ENCODE measurements at places on chromosomes 11 and 22. TPM values are rescaled to one million over a fixed set of nuclear protein-coding genes. Genes with fewer than 3 reads are reported as not detected.

GRCh38 chr11:34239465-34240149 is 118.2 kb downstream of the ABTB2 start:
- H3K36me3 ChIP-seq: no peaks in the 10 kb centered on the region
- H3K27ac ChIP-seq: no peak overlapping the region
- no peak for DNase-seq
- H3K27me3 ChIP-seq: no peaks in the 10 kb centered on the region

SCO2 gene
- 0.61 TPM for total RNA-seq

DNA sequence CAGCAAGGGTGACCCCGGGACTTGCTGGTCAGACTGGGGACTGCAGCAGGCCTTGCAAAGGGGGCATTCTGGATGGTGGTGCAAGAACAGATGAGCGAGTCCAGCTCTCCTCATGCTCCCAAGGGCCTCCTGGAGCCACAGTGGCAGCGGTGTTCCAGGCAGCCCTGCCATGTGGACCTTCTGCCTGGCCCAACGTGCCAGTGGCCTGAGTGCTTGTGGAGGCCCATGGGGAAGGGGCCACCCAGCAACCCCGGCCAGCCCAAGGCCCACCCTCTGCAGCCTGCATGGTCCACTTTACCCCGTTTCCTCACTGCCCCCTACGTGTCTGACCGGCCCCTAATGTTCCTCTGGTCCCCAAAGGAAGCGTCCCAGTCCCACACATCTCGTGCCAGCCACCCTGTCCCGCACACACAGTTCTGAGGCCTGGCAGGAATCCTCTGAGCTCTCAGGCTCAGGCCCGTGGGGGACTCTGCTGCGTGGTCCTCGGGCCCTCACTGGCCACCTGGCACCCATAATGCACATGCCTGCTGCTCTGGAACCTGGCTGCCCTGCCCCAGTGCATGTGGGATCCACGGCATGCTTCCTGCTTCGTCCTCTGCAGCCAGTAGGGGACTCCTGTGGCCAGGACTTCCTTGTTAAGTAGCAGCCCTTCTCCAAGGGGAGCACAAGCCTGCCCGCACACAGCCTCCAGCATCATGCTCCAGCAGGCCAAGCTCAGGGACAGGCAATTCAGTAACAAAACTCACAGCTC is 85.5 kb downstream of the DGCR2 start:
- no peak for DNase-seq
- H3K27me3 ChIP-seq: no peaks in the 10 kb centered on the region
- no peak overlapping the region for H3K4me3 ChIP-seq
- no peak overlapping the region for H3K27ac ChIP-seq

DNA sequence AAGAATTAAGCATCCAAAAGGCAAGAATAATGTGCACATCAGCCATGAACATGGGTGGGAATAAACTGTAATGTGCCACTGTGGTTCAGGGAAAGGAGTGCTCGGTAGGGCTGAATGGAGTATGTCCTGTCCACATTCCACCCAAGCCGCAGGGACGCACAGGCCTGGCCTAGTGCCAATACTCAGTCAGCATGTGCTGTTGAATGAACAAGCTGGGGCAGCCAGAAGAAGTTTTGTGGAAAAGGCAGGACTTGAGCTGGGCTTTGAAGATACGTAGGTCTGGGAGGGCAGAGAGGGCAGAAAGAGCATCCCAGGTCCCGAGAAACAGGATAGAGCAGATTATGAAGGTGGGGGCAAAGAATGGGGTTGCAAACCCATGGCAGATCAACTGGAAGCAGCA is 60.0 kb upstream of the PLET1 start:
- H3K4me1 ChIP-seq: peaks cover 16% of the 10 kb centered on the region
- no peak overlapping the region for H3K27ac ChIP-seq
- H3K27me3 ChIP-seq: no peaks in the 10 kb centered on the region

SVIP gene
- total RNA-seq: 58.1 TPM

DNA sequence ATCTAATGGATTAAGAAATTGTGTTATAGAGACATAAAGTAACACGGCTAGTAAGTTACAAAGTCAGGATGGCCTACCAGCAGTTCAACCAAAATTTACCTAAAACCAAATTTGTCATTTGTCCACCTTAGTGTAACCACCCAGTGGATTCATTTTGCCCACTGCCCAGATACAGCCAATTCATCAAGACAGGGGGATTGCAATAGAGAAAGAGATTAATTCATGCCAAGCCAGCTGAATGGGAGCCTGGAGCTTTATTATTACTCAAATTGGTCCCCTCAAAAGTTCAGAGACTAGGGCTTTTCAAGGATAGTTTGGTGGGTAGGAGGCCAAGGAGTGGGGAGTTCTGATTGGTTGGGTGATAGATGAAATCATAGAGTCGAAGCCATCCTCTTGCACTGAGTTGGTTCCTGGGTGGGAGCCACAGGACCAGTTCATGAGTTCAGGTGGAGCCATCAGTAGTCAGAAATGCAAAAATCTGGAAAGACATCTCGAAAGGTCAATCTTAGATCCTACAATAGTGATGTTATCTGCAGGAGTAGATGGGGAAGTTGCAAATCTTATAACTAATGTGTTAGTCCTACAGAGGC is 304.2 kb upstream of the CADM1 start:
- no peaks in the 10 kb centered on the region for H3K4me1 ChIP-seq
- no peaks in the 10 kb centered on the region for H3K36me3 ChIP-seq
- DNase-seq: no peak
- no peak overlapping the region for H3K4me3 ChIP-seq
- no peaks in the 10 kb centered on the region for H3K27me3 ChIP-seq

LRRC75B gene
- total RNA-seq: not detected

DEPDC7 gene
- total RNA-seq: 3.1 TPM

DNA sequence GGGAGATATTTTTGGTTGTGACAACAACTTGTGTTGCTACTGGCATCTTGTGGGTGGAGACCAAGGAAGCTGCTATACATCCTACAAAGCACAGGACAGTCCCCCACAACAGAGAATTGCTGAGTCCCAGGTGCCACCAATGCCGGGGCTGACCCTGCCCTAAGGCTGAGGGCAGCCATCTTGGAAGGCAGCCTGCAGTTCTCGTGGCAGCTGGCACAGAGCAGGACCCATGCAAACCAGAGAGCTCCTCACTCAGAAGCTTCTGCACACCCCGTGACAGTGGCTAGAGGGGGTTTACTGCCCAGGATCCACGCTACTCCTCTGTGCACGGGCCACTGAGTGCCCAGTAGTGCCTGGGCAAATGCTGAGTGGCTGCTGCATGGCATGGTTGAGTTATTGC is 143.4 kb downstream of the CTTN start:
- no peak overlapping the region for H3K4me3 ChIP-seq
- H3K4me1 ChIP-seq: no peaks in the 10 kb centered on the region
- no peak overlapping the region for H3K27ac ChIP-seq

IL10RA gene
- 193 TPM for total RNA-seq

KCNQ1OT1 gene
- total RNA-seq: 0.22 TPM

GRCh38 chr22:35509451-35509850 is 31.2 kb upstream of the RASD2 start:
- no peak overlapping the region for H3K4me3 ChIP-seq
- no peak for DNase-seq
- H3K4me1 ChIP-seq: no peaks in the 10 kb centered on the region
- no peaks in the 10 kb centered on the region for H3K27me3 ChIP-seq
- H3K27ac ChIP-seq: no peak overlapping the region

DNA sequence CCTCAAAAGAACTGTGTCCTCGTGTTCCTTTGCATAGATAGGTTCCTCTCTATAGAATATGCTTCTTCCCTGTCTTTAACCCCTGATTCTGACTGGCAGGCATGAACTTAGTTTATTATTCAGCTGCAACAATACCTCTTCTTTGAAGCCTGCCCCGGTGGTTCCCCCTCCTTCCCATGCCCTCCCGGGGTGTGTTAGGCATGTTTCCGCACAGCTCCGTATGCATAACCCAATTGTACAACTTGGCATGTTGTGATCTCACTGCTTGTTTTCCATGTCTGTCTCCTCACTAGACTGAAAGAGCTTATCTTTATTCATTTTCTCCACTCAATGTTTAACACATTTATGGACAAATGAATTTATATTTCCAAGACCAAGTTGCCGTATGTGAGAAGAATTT is 72.6 kb downstream of the DEPDC5 start:
- H3K27ac ChIP-seq: no peak overlapping the region
- no peaks in the 10 kb centered on the region for H3K27me3 ChIP-seq
- peaks cover 61% of the 10 kb centered on the region for H3K36me3 ChIP-seq
- DNase-seq: no peak

DNA sequence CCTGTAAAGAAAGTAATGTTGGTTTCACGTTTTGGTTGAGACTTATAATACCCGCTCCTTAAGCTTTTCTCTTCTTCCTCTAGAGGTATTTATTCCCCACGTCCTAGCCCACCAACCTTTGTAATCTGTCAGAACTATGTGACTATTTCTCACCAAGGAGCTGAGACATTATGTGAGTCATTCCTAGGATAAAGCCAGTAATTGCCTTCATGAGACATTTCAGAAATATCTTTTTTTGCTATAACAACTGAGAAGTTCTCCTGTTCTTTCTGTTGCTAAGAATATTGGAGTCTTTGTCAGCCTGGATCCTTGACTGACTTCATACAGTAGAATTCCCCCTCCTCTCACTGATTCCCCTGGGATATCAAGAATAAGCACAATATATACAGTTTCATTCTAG is 1497.0 kb upstream of the TENM4 start:
- no peak for DNase-seq
- no peaks in the 10 kb centered on the region for H3K36me3 ChIP-seq
- H3K27me3 ChIP-seq: no peaks in the 10 kb centered on the region
- H3K27ac ChIP-seq: no peak overlapping the region
- no peak overlapping the region for H3K4me3 ChIP-seq
- H3K4me1 ChIP-seq: no peaks in the 10 kb centered on the region

GRCh38 chr11:12007769-12008737 is at the start of gene DKK3:
Gene DKK3 (minus strand): TSS chr11:12008626. CDS start chr11:12008582, 44 bp downstream.
- peaks cover 13% of the 10 kb centered on the region for H3K4me1 ChIP-seq
- H3K4me3 ChIP-seq: peak within 1 kb of the TSS; percentile 40
- peaks cover 43% of the 10 kb centered on the region for H3K27me3 ChIP-seq
- no peak for DNase-seq
- no peak within 1 kb of the TSS for H3K27ac ChIP-seq
- H3K36me3 ChIP-seq: no peaks in the 10 kb centered on the region

- no peak overlapping the region for H3K4me3 ChIP-seq
- peaks cover 19% of the 10 kb centered on the region for H3K4me1 ChIP-seq
- no peaks in the 10 kb centered on the region for H3K36me3 ChIP-seq
Observed at GRCh38 chr22:38953577-38954413, 3.6 kb upstream of the APOBEC3A start.

DNA sequence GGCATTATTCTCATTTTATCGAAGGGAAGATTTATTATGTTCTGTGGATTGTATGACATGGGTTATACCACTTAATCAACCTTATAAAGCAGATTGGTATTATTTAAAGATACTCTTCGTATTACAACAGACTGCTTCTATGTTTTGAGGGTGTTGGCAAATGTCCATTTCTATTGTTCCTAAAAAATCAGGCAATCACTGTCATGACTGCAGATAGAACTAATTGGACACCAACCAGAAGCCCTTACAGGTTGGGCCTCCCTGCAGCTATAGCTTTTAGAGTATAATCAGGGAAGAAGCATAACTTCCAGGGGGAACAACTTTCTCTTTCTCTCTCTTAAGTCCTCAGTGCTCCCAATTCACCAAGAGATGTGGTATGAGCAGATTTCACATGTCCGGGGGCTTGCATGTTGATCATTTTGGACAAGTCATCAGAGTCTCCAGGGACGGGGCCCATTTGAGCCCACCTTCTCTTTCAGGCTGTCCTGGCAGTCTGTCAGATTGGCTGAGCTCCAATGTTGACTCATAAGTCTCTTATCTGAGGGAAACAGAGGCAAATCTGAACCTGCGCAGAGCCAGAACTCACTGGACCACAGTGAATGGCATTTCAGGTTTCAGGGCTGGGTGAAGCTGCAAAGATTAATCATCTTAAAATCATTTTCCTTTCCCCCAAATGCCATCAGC is 264.0 kb upstream of the CCDC90B start:
- H3K36me3 ChIP-seq: no peaks in the 10 kb centered on the region
- H3K27ac ChIP-seq: no peak overlapping the region
- no peaks in the 10 kb centered on the region for H3K4me1 ChIP-seq
- H3K4me3 ChIP-seq: no peak overlapping the region

DNA sequence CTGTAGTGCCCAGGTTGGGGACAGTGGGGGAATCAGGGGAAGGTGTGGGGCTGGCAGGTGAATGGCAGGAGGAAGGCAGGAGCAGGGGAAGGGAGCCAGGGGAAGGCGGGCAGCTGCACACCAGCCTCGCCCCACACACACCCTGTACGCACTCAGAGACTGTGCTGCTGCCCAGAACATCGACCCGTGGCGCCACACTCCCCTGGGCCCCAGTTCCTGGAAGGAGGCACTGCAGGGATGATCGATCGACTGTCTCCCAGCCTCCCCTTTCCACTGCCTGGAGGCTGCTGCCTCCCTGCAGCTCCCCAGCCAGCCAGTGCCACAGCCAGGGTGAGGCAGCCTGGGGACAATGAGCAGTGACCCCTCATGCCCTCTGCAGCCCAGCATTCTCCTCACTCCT is 19.2 kb downstream of the PDE2A start:
- H3K36me3 ChIP-seq: no peaks in the 10 kb centered on the region
- H3K4me1 ChIP-seq: no peaks in the 10 kb centered on the region
- no peak overlapping the region for H3K4me3 ChIP-seq
- H3K27ac ChIP-seq: no peak overlapping the region

NNMT gene
- not detected for total RNA-seq

GRCh38 chr11:116507849-116508695 is 264.7 kb downstream of the BUD13 start:
- no peaks in the 10 kb centered on the region for H3K4me1 ChIP-seq
- no peak for DNase-seq
- no peak overlapping the region for H3K4me3 ChIP-seq
- peaks cover 14% of the 10 kb centered on the region for H3K27me3 ChIP-seq

- DNase-seq: no peak
- H3K4me1 ChIP-seq: no peaks in the 10 kb centered on the region
- H3K27ac ChIP-seq: no peak overlapping the region
Observed at GRCh38 chr11:87719326-87720073, 455.7 kb downstream of the RAB38 start.

- DNase-seq: no peak
- no peaks in the 10 kb centered on the region for H3K27me3 ChIP-seq
- H3K4me3 ChIP-seq: no peak overlapping the region
- no peak overlapping the region for H3K27ac ChIP-seq
Observed at GRCh38 chr22:30161051-30161469, 80.8 kb downstream of the HORMAD2 start.

DNA sequence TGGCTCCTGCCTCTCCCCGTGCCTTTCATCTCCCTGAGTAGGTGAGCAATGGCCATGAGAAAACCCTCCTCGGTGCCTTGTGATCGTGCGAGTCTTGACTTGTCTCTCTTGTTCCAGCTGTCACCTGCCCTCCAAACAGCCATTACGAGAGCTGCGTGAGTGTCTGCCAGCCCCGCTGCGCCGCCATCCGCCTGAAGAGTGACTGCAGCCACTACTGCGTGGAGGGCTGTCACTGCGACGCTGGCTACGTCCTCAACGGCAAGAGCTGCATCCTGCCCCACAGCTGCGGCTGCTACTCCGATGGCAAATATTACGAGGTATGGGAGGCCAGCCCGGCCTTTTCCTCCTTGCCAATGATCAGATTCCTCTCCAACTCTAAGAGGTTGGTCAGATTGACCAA is 51.7 kb downstream of the TECTA start:
- H3K36me3 ChIP-seq: no peaks in the 10 kb centered on the region
- no peak overlapping the region for H3K4me3 ChIP-seq
- H3K4me1 ChIP-seq: no peaks in the 10 kb centered on the region

All from CD4-positive, alpha-beta T cell (primary cell).